Vagina (tissue), 2 donors: ENCODE measurements at places on chromosomes 11 and 22. TPM values are rescaled to one million over a fixed set of nuclear protein-coding genes. Genes with fewer than 3 reads are reported as not detected.

LARGE1 gene
- total RNA-seq = 29.5 TPM

PES1 gene
- 75.6 TPM for total RNA-seq

CECR2 gene
- total RNA-seq = 0.98 TPM

PRRG4 gene
- total RNA-seq = 21.1 TPM

OR2D2 gene
- total RNA-seq = not detected

MRGPRE gene
- not detected for total RNA-seq

TMEM151A gene
- total RNA-seq = 1.7 TPM

RIC3 gene
- total RNA-seq = 17.7 TPM

APOBEC3B gene
- not detected for total RNA-seq

GSTP1 gene
- 2,739 TPM for total RNA-seq

BBOX1 gene
- total RNA-seq = 53.0 TPM

ACR gene
- total RNA-seq = not detected

APIP gene
- total RNA-seq = 14.7 TPM

OR52N4 gene
- not detected for total RNA-seq

MGAT3 gene
- 0.98 TPM for total RNA-seq

FJX1 gene
- total RNA-seq = 7.4 TPM

HYOU1 gene
- total RNA-seq = 49.6 TPM

KDELR3 gene
- 3.9 TPM for total RNA-seq

LRRC56 gene
- 0.49 TPM for total RNA-seq

DGCR6 gene
- 1.5 TPM for total RNA-seq

SCO2 gene
- 25.0 TPM for total RNA-seq

DEUP1 gene
- not detected for total RNA-seq

ABCC8 gene
- 13.0 TPM for total RNA-seq

SMC1B gene
- not detected for total RNA-seq

MS4A7 gene
- 23.3 TPM for total RNA-seq

SLC25A18 gene
- 5.9 TPM for total RNA-seq

LRRC32 gene
- total RNA-seq = 66.3 TPM

ZNF202 gene
- total RNA-seq = 9.1 TPM

UVRAG gene
- total RNA-seq = 14.7 TPM

IL17RA gene
- total RNA-seq = 13.3 TPM

MUC6 gene
- not detected for total RNA-seq

SAA4 gene
- 1.7 TPM for total RNA-seq

LRRN4CL gene
- 45.2 TPM for total RNA-seq

KCNC1 gene
- 0.49 TPM for total RNA-seq
